ENCODE measurements at places on chromosomes 1 and 21.

DNA sequence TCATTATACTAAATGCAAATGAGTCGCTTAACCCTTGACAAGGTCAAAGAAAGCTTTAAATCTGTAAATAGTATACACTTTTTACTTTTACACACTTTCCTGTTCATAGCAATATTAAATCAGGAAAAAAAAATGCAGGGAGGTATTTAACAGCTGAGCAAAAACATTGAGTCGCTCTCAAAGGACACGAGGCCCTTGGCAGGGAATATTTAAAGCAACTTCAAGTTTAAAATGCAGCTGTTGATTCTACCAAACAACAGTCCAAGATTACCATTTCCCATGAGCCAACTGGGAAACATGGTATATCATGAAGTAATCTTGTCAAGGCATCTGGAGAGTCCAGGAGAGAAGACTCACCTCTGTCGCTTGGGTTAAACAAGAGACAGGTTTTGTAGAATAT is 62.7 kb downstream of the CAPN2 start:
- no peak for DNase-seq

DNA sequence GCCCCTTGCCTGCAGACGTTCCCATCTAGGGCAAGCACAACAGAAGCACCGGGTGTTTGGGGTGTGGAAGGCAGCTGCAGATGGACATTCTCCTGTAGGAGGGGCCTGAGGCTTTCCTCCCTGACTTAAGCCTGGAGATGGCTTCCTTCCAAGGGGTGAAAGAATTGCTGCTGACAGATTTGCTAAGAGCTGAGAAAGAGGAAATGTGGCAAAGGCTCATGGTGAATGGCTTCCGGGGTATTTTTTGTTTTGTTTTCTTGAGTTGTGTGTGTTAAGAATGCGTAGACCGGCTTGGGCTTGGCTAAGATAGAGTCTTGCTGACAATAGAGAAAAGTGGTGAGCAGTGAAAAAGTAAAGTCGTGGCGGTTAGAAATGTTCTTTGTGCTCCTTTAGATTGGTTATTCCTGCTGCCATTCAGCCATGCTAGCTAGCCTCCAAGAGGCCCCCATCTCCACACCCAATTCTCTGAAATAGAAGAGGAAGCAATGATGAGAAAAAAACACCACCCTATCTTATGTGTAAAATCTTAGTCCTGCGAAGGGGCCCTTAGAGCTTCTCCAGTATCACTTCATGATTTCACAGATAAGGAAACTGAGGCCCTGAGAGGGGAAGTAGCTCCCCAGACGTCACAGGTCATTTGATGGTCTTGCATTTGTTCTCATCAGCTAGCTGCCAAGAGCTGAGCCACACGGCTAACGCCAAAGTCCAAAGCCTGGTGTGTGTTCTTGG is 36.9 kb downstream of the EIF2D start:
- peak; percentile 97 for DNase-seq

GRCh38 chr1:51268634-51269033 is 32.6 kb downstream of the RNF11 start:
- no peak for DNase-seq

DNA sequence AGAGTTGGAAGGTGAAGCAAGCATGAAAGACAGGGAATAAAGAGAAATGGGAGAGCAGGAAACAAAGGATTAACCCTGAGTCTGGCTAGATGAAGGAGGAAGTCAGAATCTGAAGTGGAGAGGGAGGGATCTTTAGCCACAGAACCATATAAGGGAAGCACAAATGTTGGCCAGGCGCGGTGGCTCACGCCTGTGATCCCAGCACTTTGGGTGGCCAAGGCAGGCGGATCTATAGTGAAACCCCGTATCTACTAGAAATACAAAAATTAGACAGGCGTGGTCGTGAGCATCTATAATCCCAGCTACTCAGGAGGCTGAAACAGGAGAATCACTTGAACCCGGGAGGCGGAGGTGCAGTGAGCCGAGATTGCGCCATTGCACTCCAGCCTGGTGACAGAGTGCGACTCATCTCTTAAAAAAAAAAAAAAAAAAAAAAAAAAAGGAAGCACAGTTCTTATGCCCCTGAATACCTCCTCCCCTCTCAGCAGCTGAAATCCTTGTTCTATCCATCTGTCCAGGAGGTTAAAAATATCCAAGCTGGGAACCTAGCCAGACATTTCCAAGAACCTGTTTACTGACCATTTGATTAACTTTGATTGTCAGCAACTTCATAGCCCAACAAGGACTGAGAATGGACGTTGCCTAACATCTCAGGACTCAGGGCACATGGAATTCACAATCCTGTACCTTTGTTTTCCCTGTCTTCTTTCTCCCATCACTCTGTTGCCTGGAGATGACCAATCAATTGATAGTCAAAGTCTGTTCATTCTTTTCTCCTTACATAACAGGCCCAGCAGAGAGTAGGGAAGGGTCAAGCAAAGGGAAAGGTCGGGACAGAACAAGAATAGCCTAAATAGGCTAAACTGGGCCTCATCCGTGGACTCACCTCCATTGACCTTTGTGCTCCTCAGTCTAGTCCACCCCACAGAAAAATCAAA is 10.6 kb downstream of the TXNIP start:
- DNase-seq = peak; percentile 78

DNA sequence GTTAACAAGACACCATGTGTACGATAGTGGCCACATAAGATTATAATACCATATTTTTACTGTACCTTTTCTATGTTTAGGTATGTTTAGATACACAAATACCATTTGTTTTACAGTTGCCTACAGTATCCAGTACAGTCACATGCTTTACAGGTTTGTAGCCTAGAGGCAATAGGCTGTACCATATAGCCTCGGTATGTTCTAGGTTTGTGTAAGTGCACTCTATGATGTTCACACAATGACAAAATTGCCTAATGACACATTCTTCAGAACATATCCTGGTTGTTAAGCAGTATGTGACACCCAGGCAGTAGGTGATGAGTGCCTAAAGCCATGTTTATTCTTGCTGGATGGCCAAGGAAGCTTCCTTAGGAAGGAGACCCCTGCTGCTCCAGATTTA is 111.8 kb downstream of the PAPPA2 start:
- no peak for DNase-seq

- DNase-seq = no peak
Observed at GRCh38 chr1:3069491-3070308, 697 bp downstream of the PRDM16 start.

DNA sequence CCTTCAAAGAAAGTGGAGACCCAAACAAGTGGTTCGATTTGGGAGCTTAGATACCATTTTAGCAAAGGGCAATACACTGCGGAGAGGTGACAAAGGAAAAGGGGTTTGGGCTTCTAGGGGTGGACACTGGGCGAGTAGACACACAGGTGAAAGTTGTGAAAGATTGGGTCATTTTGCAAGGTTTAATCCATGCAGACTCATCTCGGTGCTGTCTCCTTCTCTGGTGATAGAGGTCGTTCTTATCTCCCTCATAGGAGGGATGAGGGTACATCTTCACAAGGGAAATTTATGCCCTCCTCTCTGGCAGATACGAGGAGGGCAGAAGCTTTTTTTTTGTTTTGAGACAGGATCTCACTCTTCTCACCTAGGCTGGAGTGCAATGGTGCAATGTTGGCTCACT is 6.4 kb upstream of the IGSF5 start:
- no peak for DNase-seq

DNA sequence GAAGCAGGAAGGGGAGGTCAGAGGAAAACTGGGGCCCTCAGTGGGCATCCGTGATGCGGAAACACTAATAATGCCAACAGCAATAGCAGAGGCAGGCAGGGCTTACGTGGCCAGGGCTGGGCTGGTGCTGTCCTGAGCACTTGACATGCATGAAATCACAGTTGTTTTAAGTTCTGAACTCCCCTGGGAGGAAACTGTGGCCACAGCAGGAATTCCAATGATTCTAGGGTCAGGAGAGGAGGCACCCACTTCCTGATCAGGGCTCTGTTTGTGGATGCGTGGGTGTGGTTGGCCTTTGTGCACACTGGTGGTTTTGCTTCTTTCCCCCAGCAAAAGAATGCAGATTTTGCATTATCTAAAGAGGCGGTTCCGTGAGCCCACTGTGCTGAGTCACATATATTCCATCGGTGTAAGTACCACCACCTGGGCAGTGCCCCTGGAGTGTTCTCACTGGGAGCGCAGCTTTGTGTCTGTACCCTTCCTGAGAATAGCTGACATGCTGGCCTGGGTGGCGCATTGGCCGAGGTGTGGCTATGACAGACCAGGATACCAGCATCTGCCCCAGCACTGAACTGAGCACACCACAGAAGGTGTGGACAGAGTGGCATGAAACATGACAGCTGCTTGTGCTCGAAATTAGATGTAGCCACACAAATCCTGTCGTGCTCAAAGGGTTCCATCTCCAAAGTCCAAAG is 71.0 kb downstream of the PDE9A start:
- peak; percentile 29 for DNase-seq

GRCh38 chr1:220786057-220786336 is 716 bp upstream of the MTARC1 start:
- DNase-seq = no peak

DNA sequence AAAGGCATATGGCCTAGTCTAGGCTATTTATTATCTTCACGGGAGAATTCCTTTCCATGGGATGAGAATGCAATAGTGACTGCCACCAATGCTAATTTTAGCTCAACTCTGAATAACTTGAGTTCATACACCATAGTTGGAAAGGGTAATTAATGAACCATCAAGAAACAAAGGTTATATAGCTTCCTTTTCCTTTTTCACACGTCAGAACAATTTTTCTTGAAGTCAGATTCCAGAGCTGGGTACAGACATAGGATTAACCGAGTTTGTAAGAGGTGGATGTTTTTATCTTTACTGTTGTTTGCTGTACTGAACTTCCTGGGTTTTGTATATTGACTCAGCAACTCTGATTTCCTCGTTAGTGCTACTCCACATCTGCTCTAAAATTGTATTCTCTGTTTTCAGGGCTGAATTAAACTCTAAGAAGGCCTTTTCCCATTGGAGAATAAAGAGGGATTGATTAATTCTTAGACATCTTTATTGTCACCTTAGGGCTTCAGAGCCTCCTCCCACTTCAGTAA is 262.0 kb downstream of the NUF2 start:
- no peak for DNase-seq
